Mesothelial cell of epicardium (in vitro differentiated cells): ENCODE measurements at places on chromosomes 2 and 18. TPM values are rescaled to one million over a fixed set of nuclear protein-coding genes. Genes with fewer than 3 reads are reported as not detected.

Gene TCF23
- total RNA-seq: 0.04 TPM in 1 of 3 replicates, not detected in the others

Gene C2orf81
- total RNA-seq: 4.7 to 8.8 TPM (median 6.0 TPM) in 3 replicates

DNA sequence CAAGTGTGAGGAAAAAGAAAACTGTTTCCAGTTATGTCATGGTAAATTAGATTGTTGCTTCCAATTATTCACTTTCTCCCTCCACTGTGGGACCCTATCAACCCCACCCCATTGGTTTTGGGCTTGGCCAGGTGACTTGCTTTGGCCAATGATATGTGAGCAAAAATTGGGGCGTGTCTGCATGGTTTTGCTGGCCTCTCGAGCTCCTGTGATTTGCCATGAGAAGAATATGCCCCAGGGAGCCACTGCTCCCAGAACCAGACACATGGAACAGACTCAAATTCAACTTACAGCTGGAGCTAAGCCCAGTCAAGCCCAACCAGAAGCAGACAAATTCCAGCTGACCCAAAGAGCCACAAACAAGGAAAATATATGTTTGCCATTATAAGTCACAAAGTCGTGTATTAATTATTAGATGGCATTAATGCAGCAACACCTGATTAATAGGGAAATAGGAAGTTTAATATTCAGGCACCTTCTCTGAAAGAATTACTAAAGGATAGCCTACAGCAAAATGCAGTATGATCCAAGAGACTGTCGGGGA, 248.9 kb downstream of the ANAPC1 start:
- H3K36me3 ChIP-seq: peaks cover 6% of the 10 kb centered on the region
- no peaks in the 10 kb centered on the region for H3K27me3 ChIP-seq
- no peak overlapping the region for H3K4me3 ChIP-seq
- DNase-seq: no peak
- no peak overlapping the region for H3K27ac ChIP-seq

DNA sequence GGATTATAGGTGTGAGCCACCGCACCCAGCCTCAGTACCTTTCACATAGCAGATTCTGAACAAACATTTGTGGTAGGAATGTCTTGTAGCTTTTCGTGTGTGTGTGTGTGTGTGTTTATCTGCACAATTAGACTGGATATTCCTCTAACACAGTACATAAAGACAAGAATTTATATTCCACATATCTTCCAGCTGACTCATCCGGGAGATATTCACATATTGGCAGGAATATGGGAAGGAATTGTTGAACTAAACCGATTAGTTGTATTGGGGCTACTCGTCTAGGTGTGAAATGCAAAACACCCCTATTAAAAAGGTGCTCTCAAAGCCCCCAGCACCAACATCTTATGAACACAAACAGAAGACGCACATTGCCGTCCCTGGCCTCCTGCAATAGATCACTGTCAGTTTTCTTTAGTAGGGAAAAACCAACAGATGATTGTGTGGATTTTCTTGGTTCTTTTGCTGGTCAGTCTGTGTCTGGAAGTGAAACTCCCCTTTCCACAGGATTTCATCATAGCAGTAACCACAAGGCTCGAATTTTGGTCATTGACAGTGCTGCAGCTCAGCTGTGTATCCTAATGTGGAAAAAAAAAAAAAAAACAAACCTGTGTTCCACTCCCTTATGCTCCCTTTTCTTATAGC, 208.5 kb upstream of the ACVR2A start:
- no peaks in the 10 kb centered on the region for H3K36me3 ChIP-seq
- H3K4me3 ChIP-seq: no peak overlapping the region
- no peaks in the 10 kb centered on the region for H3K27me3 ChIP-seq
- H3K4me1 ChIP-seq: peaks cover 22% of the 10 kb centered on the region
- no peak for DNase-seq

- H3K4me1 ChIP-seq: peaks cover 12% of the 10 kb centered on the region
- peak overlapping the region; percentile 84 for H3K27ac ChIP-seq
- no peak overlapping the region for H3K4me3 ChIP-seq
- H3K36me3 ChIP-seq: peaks cover 37% of the 10 kb centered on the region
- H3K27me3 ChIP-seq: no peaks in the 10 kb centered on the region
Measured at GRCh38 chr2:70078384-70078783, 8.9 kb upstream of the PCBP1 start.

- no peak overlapping the region for H3K4me3 ChIP-seq
- peaks cover 25% of the 10 kb centered on the region for H3K27me3 ChIP-seq
- H3K27ac ChIP-seq: no peak overlapping the region
- no peak for DNase-seq
Measured at GRCh38 chr2:219082332-219082958, 21.7 kb upstream of the IHH start.

- DNase-seq: no peak
- H3K4me3 ChIP-seq: no peak overlapping the region
- H3K36me3 ChIP-seq: no peaks in the 10 kb centered on the region
- H3K27me3 ChIP-seq: peaks cover 14% of the 10 kb centered on the region
- H3K4me1 ChIP-seq: peaks cover 42% of the 10 kb centered on the region
- H3K27ac ChIP-seq: no peak overlapping the region
Measured at GRCh38 chr2:30405260-30405605, 41.8 kb upstream of the LCLAT1 start.

- DNase-seq: no peak
- no peak overlapping the region for H3K4me3 ChIP-seq
- peaks cover 5% of the 10 kb centered on the region for H3K36me3 ChIP-seq
- peaks cover 4% of the 10 kb centered on the region for H3K4me1 ChIP-seq
- no peaks in the 10 kb centered on the region for H3K27me3 ChIP-seq
Measured at GRCh38 chr2:28507796-28508764, 12.2 kb downstream of the PLB1 start.

- H3K27ac ChIP-seq: no peak overlapping the region
- H3K27me3 ChIP-seq: no peaks in the 10 kb centered on the region
- no peak overlapping the region for H3K4me3 ChIP-seq
- peaks cover 21% of the 10 kb centered on the region for H3K36me3 ChIP-seq
- DNase-seq: no peak
Measured at GRCh38 chr2:54969295-54969939, 80.8 kb downstream of the RTN4 start.

- no peak for DNase-seq
- H3K4me3 ChIP-seq: no peak overlapping the region
- no peak overlapping the region for H3K27ac ChIP-seq
- H3K36me3 ChIP-seq: peaks cover 10% of the 10 kb centered on the region
- H3K4me1 ChIP-seq: no peaks in the 10 kb centered on the region
- H3K27me3 ChIP-seq: no peaks in the 10 kb centered on the region
Measured at GRCh38 chr2:161219211-161219610, 59.0 kb downstream of the TANK start.

GRCh38 chr2:190822043-190822442, 58.6 kb upstream of the GLS start:
- no peak for DNase-seq
- no peak overlapping the region for H3K4me3 ChIP-seq
- H3K36me3 ChIP-seq: no peaks in the 10 kb centered on the region
